ENCODE measurements at places on chromosomes 11 and 22. TPM values are rescaled to one million over a fixed set of nuclear protein-coding genes. Genes with fewer than 3 reads are reported as not detected.

GRCh38 chr11:96264364-96264763, 78.6 kb downstream of the MAML2 start:
- peaks cover 2% of the 10 kb centered on the region for H3K4me1 ChIP-seq
- no peak for DNase-seq
- H3K27ac ChIP-seq, result no peak overlapping the region
- no peaks in the 10 kb centered on the region for H3K36me3 ChIP-seq
- H3K4me3 ChIP-seq, result no peak overlapping the region

GRCh38 chr11:125378571-125378970, 117.5 kb downstream of the FEZ1 start:
- peak overlapping the region; percentile 55 for H3K27ac ChIP-seq
- H3K27me3 ChIP-seq, result no peaks in the 10 kb centered on the region
- H3K36me3 ChIP-seq, result no peaks in the 10 kb centered on the region
- H3K4me1 ChIP-seq, result peaks cover 58% of the 10 kb centered on the region

DNA sequence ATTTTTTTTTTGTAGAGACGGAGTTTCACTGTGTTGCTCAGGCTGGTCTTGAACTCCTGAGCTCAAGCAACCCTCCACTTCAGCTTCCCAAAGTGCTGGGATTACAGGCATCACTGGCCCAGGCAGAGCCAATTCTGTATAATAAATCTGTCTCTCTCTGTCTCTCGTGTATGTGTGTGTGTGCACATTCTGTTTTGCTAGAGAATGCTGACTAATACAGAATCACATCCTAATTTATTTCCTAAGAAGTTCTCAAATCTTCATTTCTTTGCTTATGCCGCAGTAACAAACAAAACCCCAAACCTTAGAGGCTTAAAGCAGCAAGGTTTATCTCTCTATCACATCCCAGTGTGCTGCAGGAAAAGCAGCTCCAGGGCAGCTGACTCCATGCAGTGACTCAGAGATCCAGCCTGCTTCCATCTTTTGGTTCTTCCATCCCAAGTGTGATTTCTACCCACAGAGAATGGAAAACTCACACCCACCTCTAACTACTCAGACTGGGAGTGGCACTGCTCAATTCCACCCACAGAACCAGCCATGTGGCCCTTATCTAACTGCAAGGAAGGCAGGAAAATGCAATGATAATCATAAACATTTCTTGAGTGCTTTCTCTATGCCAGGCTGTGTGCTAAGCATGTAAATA, 35.1 kb upstream of the LRRC10B start:
- H3K27me3 ChIP-seq, result no peaks in the 10 kb centered on the region
- peaks cover 8% of the 10 kb centered on the region for H3K36me3 ChIP-seq
- no peak for DNase-seq

- H3K27ac ChIP-seq, result no peak overlapping the region
- no peaks in the 10 kb centered on the region for H3K36me3 ChIP-seq
- DNase-seq, result no peak
- H3K4me3 ChIP-seq, result no peak overlapping the region
- H3K27me3 ChIP-seq, result no peaks in the 10 kb centered on the region
- H3K4me1 ChIP-seq, result no peaks in the 10 kb centered on the region
These were observed 14.0 kb upstream of the TP53I11 start for GRCh38 chr11:44964526-44965209.

DNA sequence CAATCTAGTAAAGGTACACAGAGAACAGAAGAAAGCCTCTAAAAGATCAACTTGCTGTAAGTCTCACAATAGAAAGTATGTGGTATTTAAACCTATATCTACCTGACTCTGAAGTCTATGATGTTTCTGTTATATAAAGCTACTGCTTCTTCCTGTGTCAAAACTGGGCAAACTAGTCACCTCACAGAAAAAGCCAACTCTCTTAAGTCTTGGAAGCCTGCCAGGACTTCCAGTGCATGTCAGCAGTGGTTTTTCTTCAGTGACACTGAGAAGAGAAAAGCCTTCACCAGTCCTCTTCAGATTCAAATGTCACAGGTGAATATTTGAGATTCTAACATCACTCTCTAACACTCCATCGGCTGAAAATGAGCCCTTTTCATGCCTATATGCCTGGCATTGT, 808.0 kb downstream of the DLG2 start:
- H3K27me3 ChIP-seq, result no peaks in the 10 kb centered on the region
- no peaks in the 10 kb centered on the region for H3K36me3 ChIP-seq
- DNase-seq, result no peak
- H3K27ac ChIP-seq, result no peak overlapping the region
- no peaks in the 10 kb centered on the region for H3K4me1 ChIP-seq

DNA sequence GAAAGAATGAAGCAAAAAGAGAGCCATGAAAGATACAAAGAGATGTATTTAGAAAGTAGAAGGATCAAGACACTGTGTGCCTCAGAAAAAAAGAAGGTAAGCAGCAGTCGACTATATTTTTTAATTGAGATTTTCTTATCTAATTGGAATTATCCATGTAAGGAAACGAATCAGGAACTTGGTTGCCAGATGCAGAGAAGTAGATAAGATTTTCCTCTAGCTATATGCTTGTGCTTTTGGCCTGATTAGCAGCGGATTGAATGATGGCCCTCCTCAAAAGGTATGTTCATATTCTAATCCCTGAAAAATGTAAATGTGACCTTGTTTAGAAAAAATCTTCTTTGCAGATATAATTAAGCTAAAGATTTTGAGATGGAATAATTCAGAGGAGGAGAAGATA, 43.9 kb upstream of the CARD18 start:
- H3K27ac ChIP-seq, result no peak overlapping the region
- H3K4me3 ChIP-seq, result no peak overlapping the region
- H3K27me3 ChIP-seq, result no peaks in the 10 kb centered on the region

- no peak overlapping the region for H3K27ac ChIP-seq
- H3K4me3 ChIP-seq, result no peak overlapping the region
- no peaks in the 10 kb centered on the region for H3K36me3 ChIP-seq
- no peak for DNase-seq
- no peaks in the 10 kb centered on the region for H3K4me1 ChIP-seq
- no peaks in the 10 kb centered on the region for H3K27me3 ChIP-seq
These were observed 18.6 kb downstream of the CWC15 start for GRCh38 chr11:94954753-94955152.

MAJIN gene
- not detected for total RNA-seq

SLC37A2 gene
- 1.7 TPM for total RNA-seq

MFNG gene
- total RNA-seq, result 4.5 TPM

CD3E gene
- 0.71 TPM for total RNA-seq

Measured in psoas muscle (tissue), 8 donors.